ENCODE measurements at places on chromosomes 4 and X. TPM values are rescaled to one million over a fixed set of nuclear protein-coding genes. Genes with fewer than 3 reads are reported as not detected.

The TBC1D9 gene
- 27.7 TPM for total RNA-seq

The TCEAL7 gene
- total RNA-seq, result 0.50 TPM

The PRR32 gene
- not detected for total RNA-seq

The GPR119 gene
- not detected for total RNA-seq

The UPF3B gene
- 3.1 TPM for total RNA-seq

The G6PD gene
- 50.0 TPM for total RNA-seq

The FAM9C gene
- total RNA-seq, result not detected

The CXCL10 gene
- total RNA-seq, result 0.34 TPM

The ZFP42 gene
- total RNA-seq, result 0.34 TPM

The SSX3 gene
- not detected for total RNA-seq

The TCEAL6 gene
- not detected for total RNA-seq

The CLDN24 gene
- total RNA-seq, result not detected

The F9 gene
- not detected for total RNA-seq

The NDNF gene
- total RNA-seq, result under 0.01 TPM

The MAGED4 gene
- total RNA-seq, result 0.57 TPM

The MAGEC2 gene
- not detected for total RNA-seq

The IQSEC2 gene
- 2.7 TPM for total RNA-seq

The TCP11X1 gene
- total RNA-seq, result not detected

The TGIF2LX gene
- not detected for total RNA-seq

The RAB33A gene
- not detected for total RNA-seq

The ELF4 gene
- total RNA-seq, result 11.6 TPM

The YY2 gene
- total RNA-seq, result 0.68 TPM

The HERC6 gene
- 7.8 TPM for total RNA-seq

The SLITRK4 gene
- not detected for total RNA-seq

The FAM120C gene
- total RNA-seq, result 2.5 TPM

The MAGEB1 gene
- total RNA-seq, result not detected

The ARX gene
- total RNA-seq, result not detected

The KLHL34 gene
- under 0.01 TPM for total RNA-seq

The RNF128 gene
- 52.8 TPM for total RNA-seq
